Stimulated activated CD4-positive, alpha-beta T cell treated with anti-CD3 and anti-CD28 coated beads, TNF-alpha, amount 100 ng/mL, for 1 hour (primary cell): ENCODE measurements at places on chromosomes 16 and 17.
A peak's percentile ranks its signal among the peaks of the same experiment; 100 is the strongest.

DNA sequence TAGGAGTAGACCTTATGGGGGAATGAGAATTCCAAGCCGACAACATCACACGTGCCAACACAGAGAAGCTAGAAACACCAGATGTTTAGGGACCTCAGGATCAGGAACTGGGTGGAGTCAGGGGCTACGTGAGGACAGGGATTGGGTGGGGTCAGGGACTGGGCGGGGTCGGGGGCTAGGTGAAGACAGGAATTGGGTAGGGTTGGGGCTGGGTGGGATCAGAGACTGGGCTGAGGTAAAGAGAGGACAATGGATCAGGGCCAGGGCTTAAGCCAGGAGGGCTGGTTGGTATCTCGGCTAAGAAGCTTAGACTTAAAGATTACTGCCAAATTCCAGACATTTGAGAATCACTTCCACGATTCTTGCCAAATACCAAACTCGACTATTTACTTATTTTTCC is 11.6 kb downstream of the TEKT5 start:
- DNase-seq = no peak

GRCh38 chr16:78903843-78904242 is 696.7 kb downstream of the MAF start:
- DNase-seq = no peak

DNA sequence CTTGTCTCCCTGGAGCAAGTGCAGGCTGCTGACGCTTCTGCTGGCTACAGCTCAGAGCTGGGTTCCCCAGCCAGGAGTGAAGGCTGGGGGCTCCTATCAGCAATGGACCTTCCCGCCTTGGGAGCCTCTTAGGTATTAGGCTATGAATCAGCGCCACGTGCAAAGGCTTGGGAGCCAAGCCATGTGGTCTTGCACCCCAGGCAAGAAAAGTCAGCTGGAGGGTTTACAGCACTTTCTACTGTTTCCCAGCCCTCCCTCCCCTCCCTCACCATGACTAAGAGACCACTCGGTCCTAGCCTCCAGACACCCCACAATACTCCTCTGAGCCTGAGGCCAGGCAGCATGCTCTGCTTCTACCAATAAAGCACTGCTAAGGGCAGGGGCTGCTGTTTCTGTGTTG is 12.3 kb downstream of the EPX start:
- no peak for DNase-seq

GRCh38 chr16:86966777-86967176 is 350.4 kb downstream of the C16orf95 start:
- DNase-seq = no peak

DNA sequence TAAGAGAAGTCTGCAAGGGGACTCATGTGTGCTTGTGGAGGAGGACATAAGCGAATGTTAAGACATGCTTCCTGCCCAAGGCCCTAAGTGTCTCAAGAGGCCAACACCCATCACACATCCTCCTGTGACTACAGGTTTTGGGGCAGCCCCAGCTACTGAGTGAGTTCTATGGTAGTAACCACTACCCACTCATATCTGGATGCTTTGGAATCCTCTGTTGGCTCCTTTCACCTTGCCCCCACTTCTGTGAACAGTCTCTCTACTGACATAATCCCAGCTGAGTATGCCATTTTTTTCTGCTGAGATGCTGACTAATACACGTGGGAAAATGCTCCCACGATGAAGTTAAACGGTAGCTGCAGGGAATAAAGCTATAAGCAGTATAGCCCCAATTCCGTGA is 153.5 kb downstream of the VPS53 start:
- DNase-seq = no peak

DNA sequence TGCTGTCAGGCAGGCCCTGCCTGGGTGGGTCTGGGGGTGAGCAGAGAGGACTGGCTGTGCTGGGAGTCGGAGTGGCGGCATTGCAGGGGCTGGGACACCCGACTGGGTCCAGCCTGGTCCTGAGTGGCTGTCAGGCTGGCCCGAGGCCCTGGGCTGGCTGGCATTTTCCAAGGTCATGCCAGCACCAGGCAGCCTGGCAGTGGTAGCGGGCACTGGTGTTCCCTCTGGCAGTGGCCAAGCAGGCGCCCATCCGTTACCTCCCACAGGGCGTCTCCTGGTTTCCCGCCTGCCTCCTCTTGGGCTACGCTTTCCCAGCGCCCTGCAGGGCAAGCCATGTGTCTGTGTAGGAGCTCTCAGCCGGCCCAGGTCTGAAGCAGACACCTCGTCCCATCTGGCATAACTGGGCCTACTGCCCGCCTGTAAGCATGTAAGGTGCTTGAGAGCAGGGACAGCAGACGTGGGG is 5.7 kb upstream of the PKMYT1 start:
- no peak for DNase-seq

DNA sequence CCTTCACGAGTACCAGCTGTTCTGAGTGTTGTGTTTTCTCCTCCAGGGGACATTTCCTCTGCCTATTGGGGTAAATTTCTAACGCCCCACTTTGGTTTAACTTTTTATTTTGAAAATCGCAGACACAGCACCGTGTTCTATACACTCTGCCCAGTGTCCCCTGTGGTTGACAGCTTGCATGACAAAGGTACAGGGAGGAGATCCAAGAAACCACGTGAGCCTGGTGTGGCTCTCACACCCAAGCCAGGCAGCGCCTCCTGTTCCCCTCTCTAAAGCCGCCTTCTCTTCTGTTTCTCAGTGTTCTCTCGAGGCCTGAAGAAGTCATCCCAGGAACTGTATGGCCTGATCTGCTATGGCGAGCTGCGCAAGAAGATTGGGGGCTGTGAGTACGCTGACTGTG is 25.4 kb downstream of the CRAMP1 start:
- DNase-seq = no peak

DNA sequence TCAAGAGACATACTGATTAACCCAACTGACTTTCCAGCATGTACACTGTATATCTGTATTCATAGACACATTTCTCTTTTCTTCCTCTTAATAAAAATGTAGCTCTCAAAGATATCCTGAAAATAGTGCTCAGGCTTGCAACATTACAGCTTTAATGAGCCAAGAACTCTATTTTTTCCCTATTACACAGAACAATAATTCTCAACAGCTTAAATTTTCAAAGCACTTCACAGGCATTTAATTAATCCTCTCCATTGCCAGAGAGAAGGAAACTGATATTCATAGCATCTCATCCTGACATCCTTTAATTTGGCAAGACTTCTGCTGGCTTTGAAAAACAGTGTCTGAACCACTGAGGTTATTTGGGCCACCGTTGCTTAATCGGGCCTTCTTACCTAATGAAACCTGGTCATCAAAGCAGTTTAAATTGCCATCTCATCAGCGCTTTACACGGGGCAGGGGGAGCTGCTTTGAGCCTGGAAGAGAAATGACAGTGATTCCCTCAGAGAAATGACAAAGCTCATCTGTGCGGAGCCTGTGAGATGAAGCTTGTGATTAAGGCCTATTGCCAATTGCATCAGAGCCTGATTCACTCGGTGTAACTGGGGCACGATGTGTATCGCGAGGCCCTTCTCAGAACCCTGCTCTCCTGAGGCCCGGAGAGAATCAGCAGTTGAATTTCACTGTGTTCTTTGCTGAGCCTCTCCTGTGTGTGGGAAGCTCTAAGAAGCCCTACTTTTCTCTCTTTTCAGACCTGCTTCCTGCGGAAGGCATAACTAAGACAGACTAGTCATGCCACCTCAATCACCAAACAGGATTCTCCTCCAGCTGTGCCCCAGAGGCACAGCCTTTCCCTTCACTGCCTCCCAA is 8.5 kb upstream of the SIAH1 start:
- no peak for DNase-seq

GRCh38 chr17:41772218-41772585 is 14.3 kb downstream of the JUP start:
- DNase-seq = no peak

GRCh38 chr17:51914577-51914976 is 243.9 kb downstream of the CA10 start:
- no peak for DNase-seq

DNA sequence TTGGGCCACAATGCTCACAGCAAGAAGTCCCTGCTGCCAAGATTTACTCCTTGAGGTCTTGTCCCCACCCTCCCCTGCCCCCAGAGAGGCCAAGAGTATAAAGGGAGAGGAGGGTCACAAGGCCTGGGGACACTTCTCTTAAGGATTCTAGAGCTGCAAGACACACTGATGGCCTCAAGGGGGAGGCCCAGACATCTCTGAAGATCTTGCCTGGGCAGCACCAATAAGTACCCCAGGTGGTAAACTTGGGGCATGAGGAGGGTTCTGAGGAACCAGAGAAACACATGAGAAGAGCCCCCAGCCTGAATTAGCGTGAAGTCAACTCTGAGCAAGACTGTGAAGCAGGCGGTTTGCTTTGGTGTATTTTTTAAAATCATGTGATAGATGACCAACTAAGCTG is 26.8 kb upstream of the MTMR4 start:
- no peak for DNase-seq

GRCh38 chr17:2337544-2338314 is 428 bp downstream of the SGSM2 start:
- DNase-seq = no peak

DNA sequence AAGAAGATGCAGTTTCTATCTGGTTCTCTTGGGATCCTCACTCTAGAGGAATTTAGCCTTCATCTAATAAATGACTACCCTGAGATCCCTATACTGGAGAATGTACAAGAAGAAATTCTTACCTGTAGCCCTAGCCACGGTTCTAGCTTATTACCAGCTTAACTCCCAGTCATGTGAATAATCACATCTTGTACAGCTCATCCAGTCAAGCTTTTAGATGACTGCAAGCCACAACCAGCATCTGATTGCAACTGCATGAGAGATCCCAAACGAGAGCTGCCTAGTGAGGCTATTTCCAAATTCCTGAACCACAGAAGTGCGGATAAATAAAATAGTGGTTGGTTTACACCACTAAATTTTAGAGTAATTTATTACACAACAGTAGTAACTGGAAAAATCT is 196.0 kb upstream of the CPHXL start:
- no peak for DNase-seq

DNA sequence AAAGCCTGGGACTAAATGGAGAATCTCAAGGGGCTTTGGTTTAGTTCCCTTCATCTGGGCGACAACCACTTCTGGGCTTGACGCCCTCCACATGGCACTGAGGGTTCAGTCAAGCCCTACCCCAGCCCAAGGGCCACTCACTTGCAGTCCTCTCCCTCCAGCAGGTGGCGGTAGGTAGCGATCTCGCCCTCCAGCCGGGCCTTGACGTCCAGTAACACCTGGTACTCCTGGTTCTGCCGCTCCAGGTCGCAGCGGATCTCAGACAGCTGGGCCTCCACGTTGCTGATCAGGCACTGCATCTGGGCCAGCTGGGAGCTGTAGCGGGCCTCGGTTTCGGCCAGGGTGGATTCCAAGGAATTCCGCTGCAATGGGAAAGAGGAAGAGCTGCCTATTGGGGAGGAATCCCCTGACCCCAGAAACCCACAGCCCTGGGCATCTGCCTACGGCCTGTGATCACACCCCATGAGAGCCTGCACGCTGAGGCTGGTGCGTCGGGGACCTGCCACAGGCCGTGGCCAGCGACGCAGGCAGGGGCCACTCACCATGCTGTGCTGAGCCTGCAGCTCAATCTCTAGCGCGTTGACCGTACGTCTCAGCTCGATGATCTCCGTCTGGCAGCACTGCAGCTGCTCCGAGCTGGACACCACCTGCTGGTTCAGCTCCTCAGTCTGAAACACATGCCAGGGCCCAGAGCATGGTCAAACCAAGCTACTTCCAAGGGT is 2.7 kb downstream of the KRT36 start:
- DNase-seq = no peak

DNA sequence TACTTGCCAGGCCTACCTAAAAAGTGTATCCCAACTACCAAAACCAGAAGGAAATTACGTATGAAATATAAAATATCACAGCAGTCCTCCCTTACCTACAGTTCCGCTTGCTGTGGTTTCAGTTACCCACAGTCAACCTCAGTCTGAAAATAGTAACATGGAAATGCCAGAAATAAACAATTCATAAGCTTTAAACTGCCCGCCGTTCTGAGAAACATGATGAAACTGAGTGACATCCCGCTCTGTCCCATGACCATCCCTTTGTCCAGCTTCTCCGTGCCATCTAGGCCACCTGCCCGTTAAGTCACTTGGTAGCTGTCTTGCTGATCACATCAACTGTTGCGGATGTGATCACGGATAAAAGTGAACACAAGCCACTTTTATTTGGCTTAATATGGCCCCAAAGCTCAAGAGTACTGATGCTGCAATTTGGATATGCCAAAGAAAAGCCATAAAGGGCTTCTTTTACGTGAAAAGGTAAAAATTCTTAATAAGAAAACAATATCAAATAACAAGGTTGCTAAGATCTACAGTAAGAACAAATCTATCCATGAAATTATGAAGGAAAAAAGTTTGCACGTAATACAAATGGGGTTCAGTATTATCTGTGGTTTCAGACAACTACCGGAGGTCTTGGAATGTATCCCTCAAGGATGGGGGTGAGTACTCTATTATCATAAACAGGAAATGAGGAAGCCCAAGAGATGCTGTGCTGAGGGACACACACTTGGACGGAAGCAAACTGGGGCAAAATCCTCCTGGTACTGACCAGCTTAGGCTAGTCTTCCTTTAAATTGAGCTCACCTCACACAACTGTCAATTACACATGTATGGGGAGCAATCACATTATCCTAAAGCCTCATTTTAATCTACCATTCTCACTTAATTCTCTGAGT is 8.2 kb downstream of the USP22 start:
- no peak for DNase-seq

- DNase-seq = no peak
Measured at GRCh38 chr17:27341041-27341471, 47.1 kb downstream of the WSB1 start.

GRCh38 chr16:51938861-51939260 is 608.1 kb downstream of the TOX3 start:
- DNase-seq = no peak

DNA sequence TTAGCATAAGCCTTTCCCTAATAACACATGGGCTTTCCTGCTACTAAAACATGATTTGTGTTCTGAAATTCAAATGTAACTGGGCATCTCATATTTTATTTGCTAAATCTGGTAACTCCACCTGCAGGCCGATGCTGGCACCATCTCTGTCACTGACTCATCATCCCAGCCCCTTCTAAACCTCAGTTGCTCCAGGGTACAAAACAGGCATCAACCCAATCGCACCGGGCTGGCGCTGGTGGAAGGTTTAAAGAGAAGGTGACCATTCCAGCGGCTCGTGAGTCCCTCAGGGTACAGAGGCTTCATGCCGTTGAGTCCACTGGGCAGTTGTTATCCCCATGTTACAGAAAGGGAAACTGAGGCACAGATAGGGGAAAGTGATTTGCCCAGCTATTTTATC is 27.1 kb downstream of the PPL start:
- no peak for DNase-seq

DNA sequence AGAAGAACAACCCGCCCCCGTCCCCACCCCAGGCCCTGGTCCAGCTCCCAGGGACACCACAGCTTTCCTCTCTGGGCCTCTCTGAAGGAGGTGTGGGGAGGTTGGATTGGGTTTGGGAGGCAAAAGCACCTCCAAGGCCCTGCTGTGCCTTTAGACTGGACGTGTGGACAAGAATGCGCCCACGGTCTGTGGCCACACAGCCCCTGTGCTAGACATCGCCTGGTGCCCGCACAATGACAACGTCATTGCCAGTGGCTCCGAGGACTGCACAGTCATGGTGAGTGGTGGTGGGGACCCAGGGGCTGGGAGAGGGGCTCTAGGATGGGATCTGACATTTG is 3.0 kb downstream of the CORO1A start:
- DNase-seq = peak; percentile 21
